ENCODE measurements at places on chromosomes 13 and 19.
A peak's percentile ranks its signal among the peaks of the same experiment; 100 is the strongest.

DNA sequence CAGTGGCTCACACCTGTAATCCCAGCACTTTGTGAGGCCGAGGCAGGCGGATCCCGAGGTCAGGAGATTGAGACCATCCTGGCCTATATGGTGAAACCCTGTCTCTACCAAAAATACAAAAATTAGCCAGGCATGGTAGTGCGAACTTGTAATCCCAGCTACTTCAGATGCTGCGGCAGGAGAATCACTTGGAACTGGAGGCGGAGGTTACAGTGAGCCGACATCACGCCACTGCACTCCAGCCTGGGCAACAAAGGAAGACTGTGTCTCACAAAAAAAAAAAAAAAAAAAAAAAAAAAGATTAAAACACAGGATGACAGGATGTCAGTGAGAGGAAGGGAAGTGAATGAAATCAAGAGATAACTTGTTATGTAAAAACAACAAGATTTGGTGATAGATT lies 1158.5 kb downstream of the PCDH9 start:
- DNase-seq: no peak

GRCh38 chr13:46817838-46818476 lies 21.0 kb upstream of the ESD start:
- no peak for DNase-seq

- DNase-seq: no peak
Measured at GRCh38 chr13:44051918-44052675, 172.4 kb downstream of the LACC1 start.

DNA sequence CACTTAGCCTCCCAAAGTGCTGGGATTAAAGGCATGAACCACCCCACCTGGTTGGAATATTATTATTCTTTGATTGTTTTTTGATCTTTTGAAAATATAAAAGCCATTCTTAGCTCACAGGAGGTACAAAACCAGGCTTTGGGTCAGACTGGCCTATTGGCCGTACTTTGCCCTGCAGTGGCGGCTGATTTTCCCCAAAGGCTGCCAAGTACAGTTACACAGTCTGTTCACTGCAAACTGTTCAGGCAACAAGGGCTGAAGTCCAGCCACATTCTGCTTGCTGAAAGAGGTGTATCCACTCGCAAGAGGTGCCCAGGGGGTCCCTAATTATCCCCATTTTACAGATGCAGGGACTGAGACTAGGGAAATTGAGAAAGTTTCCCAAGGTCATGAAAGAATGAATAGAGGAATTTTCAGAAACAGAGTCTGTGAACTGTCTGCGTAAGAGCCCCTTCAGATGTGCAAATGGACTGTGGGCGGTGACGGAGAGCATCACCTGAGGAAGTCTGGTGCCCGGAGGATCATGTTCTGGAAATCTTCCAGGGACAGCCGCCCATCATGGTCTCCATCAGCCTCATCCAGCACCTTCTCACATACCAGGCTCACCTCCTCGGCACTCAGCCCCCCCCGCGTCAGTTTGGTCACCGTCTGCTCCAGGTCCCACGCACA lies 9.0 kb downstream of the CIB3 start:
- DNase-seq: no peak

- no peak for DNase-seq
Measured at GRCh38 chr19:12603714-12604113, 6.9 kb downstream of the ZNF490 start.

DNA sequence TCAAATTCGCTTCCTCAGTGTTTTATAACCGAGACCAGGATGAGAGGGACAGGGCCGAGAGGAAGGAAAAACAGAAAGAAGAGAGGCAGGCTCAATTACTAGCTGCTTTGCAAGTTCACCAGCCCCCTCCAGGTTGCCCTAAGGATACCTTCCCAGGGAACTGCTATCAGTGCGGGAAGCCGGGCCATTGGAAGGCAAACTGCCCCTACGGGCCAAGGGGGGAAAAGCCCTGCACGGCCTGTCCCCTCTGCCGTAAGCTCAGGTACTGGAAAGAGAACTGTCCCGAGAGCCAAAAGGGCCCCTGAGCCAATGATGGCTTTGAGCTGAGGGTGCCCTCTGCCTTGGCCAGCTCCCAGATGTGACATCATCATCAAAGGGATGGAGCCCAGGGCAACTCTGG lies 3.2 kb upstream of the ERVV-1 start:
- DNase-seq: no peak

GRCh38 chr19:41426952-41427646 lies at the start of gene B3GNT8:
Gene B3GNT8, minus strand, starts transcription at chr19:41427374. Its CDS starts 596 bp downstream, at chr19:41426778.
- DNase-seq: peak; percentile 27

GRCh38 chr13:114286808-114287207 lies 5.4 kb downstream of the UPF3A start:
- no peak for DNase-seq

DNA sequence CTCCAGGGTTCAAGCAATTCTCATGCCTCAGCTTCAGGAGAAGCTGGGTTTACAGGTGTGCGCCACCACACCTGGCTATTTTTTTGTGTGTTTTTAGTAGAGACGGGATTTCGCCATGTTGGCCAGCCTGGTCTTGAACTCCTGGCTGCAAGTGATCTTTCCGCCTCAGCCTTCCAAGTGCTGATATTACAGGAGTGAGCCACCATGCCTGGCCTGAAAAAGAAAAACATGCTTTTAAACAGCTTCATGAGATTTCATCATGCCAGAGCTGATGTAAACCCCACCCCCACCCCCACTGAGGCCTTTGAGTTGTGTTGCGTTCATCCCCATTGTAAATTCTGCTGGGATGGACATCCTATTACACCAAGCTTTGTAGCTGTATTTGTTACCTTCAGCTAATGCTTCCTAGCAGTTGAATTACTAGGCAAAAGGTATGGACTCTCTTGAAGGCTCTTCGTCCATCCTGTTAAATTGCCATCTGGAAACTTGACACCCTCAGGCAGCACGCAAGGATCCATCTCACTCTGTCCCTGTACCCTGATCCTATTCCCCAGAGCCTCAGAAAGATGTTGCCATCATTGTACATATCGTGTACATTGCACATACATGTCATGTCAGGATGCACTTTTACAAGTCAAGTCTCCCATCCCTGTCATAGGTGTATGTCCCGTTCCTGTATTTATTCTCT lies 47.3 kb downstream of the NFIX start:
- DNase-seq: no peak

GRCh38 chr13:41842036-41842620 lies 118.8 kb downstream of the VWA8 start:
- DNase-seq: no peak

DNA sequence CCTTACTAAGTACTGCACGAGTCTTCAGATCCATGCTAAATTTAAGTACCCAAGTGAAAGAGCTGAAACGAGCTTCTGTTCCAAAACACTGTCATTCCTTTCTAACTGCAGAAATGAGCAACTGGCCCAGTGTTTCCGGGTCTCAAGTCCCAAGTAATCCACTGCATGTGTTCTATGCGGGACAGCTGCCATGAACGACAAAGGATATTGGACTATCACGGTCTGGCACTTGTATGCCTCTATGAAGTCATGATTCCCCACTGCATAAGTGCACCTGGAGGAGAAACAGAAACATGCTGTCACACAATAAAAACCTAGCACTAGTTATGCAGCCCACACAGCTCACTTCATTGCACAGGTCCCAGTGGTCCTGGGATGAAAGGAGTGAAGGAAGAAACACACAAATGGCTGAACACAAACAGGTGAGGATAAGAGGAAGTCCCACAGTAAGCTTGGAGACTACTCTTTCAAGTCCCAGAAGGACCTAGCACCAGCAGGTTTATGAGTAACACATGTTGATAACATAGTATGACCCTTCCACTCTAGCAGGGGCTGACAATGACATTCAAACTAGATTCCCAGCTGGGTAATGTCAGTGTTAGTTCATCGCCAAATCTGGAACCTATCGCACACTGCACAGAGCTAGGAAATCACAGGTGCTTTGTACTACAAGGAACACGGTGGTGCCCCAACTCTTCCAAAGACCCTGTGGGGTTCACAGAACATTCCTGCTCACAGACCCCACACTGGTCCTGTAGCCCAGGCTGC lies 11.3 kb downstream of the PCID2 start:
- no peak for DNase-seq
